NCI-H187 (cell line): ENCODE measurements at places on chromosomes 2 and 18.

GRCh38 chr18:9545029-9545428 is 69.3 kb downstream of the PPP4R1 start:
- DNase-seq: no peak

GRCh38 chr2:240453461-240454105 is 18.1 kb downstream of the GPC1 start:
- no peak for DNase-seq

- DNase-seq: no peak
Measured at GRCh38 chr2:237218756-237219155, 133.1 kb downstream of the COPS8 start.

DNA sequence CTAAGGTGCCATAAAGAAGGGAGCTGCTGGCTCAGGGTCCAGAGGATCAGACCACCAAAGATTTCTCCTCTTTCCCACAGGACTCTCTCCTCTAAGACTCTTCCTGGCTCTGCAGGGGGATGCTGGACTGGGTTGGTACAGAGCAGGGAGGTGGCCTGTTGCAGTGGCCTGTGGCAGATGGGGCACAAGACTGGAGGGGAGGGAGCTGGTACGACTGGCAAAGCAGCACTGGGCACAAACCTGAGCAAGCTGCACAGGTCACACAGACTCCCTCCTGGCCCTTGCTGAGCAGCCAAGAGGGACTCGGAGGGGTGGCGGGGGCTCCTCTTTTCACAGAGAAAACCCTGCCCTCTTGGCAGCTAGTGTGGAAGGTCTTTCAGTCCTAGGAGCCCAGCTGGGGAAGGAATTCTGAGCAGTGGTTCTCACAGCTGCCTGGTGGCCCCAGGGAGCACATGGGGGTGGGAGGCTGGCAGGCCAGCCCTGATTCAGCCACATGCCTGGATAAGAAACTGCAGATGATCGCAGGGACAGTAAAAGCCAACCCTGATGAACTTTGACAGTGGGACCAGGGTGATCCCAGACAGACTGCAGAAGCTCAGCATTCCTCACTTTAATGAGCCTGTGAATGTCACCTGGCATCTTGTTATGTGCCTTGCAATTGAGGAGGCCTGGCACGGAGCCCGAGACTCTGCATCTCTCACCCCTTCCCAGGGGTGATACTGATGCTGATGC is 32.5 kb upstream of the ACAA2 start:
- no peak for DNase-seq

- no peak for DNase-seq
Measured at GRCh38 chr2:203802342-203803052, 65.1 kb upstream of the CTLA4 start.

- DNase-seq: no peak
Measured at GRCh38 chr2:239715202-239715601, 309.9 kb downstream of the NDUFA10 start.

- no peak for DNase-seq
Measured at GRCh38 chr2:100909534-100910081, 89.7 kb downstream of the NPAS2 start.

GRCh38 chr2:144256996-144257707 is 262.8 kb downstream of the ZEB2 start:
- DNase-seq: no peak
